ENCODE measurements at places on chromosomes 5 and 9.

- DNase-seq: no peak
Observed at GRCh38 chr5:99045871-99046270, 117.1 kb upstream of the CHD1 start.

GRCh38 chr9:82168585-82168984 is 180.0 kb downstream of the SPATA31D1 start:
- no peak for DNase-seq

DNA sequence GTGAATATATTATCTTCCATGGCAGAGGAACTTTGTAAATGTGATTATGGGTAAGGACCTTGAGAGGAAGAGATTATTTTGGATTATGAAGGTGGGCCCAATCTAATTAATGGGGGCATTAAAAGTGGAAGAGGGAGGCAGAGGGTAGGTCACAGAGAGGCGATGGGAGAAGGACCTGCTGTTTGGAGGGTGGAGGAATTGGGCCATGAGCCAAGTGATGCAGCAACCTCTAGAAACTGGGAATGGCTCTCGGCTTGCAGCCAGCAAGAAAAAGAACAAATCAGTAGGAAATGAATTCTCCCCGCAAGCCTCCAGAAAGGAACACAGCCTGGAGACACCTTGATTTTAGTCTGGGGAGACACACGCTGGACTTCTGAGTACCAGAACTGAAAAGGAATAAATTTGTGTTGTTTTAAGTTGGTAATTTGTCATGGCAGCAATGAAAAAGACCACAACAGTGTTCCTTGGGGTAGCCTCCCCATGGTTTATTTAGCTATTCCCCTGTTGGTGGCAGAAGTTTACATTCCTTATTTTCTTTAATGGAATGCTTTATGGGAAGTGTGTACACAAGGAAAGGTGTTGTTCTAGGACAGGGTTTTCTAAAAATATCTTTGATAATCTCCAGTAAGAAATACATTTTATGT is 103.6 kb downstream of the HSPA4 start:
- no peak for DNase-seq

DNA sequence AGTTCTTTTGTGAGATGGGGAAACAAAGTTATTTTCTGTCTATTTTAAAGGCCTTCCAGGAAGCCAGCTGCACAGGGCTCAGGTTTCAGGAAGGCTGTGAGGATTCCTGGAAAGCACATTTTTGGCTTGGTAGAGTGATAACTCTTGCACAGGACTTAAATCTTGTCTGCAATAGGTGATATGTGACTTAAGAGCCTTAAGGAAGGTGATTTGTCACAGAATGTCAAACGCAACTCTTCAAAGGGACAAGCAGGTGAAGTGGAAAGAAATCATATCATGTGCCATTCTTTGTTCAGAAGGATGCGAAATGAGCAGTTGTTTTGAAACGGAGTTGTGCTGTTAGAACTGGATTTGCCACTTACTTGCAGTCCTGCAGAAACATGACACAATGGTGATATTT is 459.3 kb downstream of the MAT2B start:
- DNase-seq: peak; percentile 73

DNA sequence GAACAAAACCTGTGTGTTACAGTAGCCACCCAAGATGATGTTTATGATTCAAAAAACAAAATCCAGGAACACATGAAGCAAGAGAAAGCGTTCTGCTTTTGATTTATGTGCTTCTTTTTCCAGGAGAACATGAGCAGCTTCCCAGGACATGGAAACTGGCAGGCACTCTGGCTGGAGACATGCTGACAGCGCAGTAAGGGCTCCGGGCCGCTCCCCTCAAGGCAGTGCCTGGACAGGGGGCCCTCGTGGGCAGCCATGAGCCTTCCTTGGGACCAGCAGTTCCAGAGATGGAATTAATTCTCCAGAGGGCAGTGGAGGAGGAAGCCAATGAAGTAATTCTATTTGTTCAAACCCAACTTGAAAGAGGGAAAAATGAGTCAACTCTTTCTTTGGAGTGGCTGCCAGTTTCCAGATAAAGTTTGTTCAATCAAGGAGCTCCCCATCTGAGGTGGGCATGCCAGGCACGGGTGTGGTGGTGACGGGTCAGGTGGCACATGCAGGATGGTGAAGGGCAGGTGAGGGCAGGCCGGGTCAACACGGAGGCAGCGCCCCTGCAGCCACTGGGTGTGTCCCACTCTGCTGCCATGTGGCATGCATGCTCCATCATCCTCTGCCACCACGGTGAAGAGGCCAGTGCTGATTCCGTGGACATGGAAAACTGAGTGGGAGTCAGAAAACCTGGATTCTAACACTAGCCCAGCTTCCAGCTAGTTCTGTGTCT is 83.8 kb downstream of the OTULIN start:
- DNase-seq: no peak

- DNase-seq: no peak
Observed at GRCh38 chr5:89988998-89989655, 420.4 kb downstream of the CETN3 start.

DNA sequence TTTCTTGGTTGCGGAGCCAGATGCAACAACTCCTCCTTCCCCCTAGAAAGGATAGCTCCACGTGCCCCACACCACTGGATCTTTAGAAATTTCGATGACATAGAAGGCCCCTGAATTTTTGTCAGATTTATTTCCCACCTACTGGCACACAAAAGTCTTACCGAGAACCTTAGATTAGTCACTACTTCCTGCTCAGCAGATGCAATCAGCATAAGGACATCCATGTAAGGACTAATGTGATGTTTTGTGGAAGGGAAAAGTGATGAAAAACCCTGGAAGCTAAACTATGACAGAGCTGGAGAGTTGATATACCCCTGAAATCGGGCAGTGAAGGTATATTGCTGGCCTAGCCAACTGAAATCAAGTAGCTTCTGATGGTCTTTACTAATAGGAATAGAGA is 125.5 kb upstream of the NFIL3 start:
- no peak for DNase-seq

DNA sequence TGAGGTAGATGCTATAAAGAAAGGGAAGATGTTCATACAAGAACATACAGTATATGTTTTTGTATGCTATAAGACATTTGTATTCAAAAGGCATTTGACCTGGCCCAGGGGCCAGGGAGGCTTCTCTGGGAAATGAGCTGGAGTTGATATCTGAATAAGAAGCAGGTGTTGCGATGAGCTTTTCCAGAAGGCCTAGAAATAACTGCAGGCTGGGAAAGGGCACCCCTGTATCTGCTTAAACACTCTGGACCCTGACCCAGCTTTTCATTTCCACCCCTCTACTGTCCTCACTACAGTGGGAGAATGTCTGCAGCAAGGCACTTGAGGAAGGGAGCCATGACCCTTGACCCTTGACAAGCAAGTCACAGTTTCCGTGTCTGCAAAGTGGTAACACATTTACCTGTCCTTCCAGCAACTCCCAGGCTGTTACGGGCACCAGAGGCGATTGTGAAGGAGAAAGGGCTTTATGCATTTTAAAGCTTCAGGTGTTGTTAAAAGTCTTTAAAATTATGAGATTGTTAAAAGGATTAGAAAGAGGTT is 88.2 kb upstream of the PANK3 start:
- DNase-seq: no peak

- no peak for DNase-seq
Observed at GRCh38 chr9:114002986-114003350, 75.1 kb downstream of the AMBP start.

DNA sequence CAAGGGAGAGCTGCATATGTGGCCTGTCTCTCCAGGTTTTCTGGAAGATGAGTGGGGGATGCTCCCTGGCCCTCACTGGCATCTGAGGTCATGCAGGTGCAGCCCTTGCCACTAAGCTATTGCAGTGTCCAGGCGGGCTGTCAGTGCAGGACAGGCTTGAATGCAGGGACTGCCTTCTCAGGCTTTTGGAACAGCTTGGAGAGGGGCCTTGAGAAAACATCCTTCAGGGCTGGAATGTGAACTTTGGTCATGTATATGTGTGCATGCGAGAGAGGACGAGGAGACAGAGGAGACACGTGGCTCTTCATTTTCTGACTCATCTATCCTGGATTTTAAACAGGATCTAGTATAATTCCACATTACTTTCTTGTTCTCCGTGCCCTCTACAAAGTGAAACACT is 90.3 kb downstream of the MACROH2A1 start:
- DNase-seq: no peak

DNA sequence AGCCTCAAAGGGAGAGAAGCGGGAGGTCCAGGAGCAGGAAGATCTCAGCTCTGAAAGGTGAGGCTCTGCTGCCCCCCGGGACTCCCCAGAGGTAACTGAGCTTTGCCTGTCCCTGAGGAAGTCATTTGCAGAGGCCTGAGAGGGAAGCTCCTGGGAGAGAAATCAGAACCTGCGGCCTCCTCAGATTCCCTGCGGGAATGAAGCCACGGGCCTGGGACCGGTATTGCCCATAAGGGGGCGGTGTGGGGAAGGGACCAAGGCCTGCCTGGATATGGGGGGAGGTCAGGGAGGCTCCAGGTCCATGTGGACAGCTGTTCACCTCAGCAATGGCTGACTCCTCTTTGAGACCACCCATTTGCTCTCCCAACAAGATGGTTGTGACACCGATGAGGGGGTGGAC is 1.3 kb downstream of the SPATA31E1 start:
- no peak for DNase-seq

DNA sequence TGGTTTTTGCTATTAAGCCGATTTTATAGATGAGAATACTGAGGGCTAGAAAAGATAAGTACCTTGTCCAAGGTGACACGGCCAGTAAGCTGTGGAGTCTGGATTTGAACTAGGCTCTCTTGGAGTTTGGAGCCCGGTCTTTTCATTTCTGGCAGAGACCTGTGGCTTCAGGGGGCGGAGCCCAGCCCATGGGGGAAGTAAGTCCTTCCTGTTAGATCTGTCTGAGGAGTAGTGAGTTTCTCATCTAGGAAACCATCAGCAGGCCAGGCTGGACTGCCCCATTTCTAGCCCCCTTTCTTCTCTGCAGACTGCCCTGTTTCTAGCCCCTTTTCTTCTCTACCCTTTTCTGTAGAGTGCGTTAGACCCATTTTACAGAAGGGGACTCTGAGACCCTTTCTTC is 521 bp upstream of the PTGS1 start:
- no peak for DNase-seq

DNA sequence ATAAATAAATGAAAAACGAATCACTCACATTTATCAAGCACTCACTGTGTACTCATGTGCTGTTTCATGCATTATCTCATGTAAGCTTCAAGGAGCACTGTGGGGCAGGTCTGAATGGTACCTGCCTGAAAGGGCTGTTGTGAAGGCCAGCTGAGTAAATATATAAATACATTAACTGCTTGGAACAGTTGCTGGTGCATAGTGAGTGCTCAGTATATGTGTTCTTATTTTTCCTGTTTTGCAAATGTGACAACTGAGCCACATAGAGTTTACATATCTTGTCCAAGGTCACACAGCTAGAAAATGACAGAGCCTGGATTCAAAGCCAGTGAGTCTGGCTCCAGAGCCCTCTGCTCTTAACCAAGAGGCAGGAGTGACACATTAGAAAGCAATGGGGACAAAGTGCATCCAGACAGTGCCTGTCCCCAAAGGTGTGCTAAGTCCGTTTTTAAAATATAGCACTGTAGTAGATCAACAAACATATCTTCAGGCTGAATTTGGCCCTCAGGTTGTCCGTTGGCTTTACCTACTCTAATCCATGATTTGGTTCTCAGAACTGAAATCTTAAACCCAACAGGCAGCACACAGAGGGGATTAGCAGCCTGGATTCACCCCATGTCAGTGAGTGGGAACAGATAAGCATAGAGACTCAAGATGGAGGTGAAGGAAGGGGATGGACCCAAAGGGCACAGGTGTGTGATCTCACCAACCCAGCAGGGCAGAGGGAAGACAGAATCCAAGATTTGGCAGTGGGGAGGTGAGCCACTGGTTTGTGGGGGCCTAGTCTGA is 70.8 kb downstream of the WWC1 start:
- DNase-seq: no peak

GRCh38 chr5:73125289-73125688 is 4.9 kb downstream of the TMEM171 start:
- no peak for DNase-seq

DNA sequence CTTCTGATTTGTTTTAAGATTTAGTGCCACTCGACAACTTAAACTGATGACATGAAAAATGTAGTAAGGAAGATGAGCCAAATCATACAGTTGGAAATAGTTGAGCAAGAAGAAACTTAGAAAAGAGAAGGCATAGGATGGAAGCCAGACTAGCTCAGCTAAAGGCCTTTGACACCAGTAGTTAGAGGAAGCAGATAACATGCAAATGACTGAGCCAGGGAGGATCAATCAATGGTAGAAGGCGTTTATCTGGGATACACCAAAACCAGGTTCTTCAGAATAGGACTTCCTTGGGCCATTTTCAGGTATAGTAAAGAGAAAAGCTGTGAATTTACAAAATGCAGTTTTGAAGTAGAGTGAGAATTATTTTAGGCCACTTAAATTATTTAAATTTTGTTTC is 3.2 kb downstream of the TDRD7 start:
- no peak for DNase-seq

DNA sequence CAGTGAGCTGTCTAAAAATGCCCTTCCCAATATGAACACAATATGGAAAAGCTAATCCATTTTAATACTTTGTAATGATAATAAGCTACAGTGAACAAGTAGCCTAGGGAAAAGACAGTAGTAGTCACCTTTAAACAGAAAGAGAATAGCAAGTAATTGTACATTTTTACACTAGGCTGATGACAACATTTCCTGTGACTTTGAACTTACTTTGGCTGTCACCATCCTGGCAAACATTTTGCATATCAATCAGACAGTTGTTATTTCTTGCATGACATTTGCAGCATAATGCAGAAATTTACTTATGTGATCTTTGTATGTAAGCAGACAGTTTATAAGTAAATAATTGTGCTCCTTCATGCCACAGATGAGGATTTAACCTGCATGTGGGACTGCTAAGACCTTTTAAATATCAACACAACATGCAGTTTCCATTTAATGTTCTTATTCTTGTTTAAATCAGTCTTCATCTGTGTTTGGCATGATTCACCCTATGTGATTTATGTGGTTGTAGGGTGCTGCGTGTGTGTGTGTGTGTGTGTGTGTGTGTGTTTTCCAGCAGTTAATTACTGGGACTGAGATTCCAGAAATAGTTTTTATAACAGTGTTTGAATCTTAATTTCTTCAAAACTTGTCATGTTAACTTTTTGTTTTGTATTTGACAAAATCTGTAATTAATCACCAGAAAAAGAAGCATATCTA is 997.1 kb upstream of the ARRDC3 start:
- peak; percentile 27 for DNase-seq

DNA sequence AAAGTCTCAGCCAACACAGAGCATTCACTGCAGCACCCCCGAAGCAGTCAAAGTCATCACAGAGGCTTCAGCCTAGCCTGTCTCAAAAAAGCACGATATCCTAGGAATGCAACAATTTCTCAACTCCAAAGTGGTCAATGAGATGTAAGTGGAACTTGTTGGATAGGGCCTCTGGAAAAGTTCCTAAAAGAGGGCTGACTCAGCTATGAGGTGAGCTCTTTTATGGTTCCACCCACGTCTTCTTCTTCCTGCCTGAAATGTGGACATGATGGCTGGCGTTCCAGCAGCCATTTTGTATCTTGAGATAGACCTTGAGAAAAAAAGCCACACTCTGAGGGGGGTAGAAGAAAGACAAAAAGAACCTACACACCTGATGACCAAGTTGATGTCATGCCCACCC is 32.5 kb upstream of the TRIO start:
- DNase-seq: no peak
